ENCODE measurements at places on chromosomes 2 and 18.

- DNase-seq, result no peak
These were observed 219.7 kb upstream of the EPHA4 start for GRCh38 chr2:221791844-221792243.

DNA sequence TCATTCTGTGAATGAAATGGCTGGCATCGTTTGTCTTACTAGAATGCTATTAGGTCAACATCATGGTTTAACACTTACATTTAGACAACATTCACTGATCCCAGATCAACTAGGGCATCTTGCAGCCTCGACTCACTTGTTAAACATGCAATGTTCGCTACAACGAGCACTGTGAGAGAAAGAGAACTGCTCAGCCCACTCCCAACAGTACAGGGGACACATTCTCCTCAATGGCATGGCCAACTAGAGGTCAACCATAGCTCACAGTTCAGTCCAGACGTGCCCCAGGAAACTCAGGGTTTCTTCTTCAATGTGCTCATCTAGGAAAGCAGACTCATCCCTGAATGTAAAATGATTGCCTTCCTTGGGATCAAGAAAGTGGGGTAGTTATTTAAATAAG is 5.9 kb downstream of the WIPF1 start:
- DNase-seq, result no peak

GRCh38 chr2:183033951-183034350 is 4.3 kb downstream of the NCKAP1 start:
- no peak for DNase-seq

DNA sequence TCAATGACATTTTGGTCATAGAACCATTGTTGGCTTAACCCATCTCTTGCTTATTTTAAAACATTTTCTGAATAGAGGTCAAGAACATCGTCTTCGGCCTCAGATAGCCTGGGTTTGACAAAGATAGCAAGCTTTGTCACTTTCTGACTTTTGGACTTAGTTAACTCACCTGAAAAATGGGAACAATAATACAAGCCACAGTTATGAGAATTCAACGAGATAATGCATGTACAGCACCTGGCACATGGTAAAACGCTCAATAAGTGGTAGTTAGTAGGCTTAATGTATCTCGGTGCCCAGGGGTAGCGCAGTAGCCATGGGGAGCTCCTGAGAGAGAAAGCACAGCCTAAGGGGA is 446 bp upstream of the COPS7B start:
- no peak for DNase-seq

- DNase-seq, result no peak
These were observed 2.6 kb upstream of the STON1 start for GRCh38 chr2:48527226-48527885.

- no peak for DNase-seq
These were observed 19.7 kb upstream of the RIOK3 start for GRCh38 chr18:23433360-23433759.

DNA sequence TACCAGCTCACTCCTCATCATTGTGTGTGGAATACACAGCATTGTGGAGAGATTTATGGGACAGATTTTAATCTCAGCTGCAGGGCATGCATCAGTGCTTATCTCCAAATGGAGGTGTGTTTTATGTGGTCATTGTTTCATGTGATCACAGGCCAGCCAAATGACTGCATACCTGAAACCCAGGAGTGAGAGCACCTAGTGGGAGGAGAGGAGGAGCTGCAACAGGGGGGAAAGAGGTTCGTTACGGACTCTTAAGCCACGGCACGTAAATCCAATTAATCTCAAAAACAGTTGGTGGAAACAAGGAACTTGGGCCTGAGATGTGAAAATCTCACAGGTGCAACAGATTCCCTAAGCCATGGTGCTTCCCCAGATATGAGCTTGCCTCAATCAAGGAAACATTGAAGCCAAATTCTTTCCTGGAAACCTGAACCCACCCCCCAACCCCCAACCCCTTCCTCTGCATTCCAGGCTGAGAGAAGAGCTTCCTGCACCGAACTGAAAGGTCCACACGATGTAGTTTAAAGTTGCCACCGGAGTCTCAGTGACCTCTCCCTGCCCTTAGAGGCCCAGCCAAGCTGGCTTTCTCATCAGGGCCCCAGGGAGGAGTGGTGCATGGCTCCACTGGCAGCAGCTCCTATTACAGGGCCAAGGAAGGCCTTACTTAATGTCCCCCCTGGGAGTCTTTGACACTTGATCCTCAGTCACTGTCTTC is 167.4 kb downstream of the C1D start:
- peak; percentile 94 for DNase-seq

DNA sequence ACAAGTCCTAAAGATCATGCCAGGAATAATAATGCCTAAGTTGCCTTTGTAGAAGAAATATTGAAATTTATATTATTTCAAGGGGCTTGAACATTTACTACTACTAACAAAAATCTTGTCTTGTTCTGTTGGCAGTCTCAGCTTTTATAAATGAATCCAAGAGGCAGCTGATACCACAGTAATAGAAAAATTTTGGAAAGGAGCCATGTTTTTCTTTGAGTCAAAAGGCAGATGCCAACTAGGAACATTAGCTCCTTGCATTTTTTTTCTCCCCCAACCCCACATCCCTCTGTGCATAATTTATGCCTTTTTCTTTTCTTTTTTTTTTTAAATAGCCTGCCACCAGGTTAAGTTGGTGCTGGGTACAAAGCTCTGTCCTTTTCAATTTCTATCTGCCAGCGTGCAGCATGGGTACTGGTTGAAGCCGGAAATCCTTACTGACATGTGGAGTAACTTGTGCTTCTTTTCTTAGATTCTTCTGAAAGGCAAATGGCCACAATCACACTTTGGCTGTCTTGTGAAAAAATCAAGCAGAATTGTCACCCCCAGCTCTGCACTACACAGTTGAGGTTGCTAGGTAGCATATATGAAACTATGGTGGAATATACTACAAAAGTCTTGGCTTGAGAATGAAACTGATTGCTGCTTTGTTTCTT is 98.8 kb downstream of the RHBDD1 start:
- no peak for DNase-seq

GRCh38 chr2:208783184-208783583 is 376.6 kb downstream of the PTH2R start:
- no peak for DNase-seq

All from NCI-H187 treated with DMSO at 0.1 percent for 48 hours (cell line).